ENCODE measurements at places on chromosomes 6 and 20.

- DNase-seq = peak; percentile 40
Measured at GRCh38 chr20:62644802-62645496, 2.6 kb downstream of the SLCO4A1 start.

GRCh38 chr6:165654144-165654543, 8.9 kb downstream of the PDE10A start:
- no peak for DNase-seq

- DNase-seq = no peak
Measured at GRCh38 chr20:62765021-62765420, 31.3 kb upstream of the MRGBP start.

- no peak for DNase-seq
Measured at GRCh38 chr6:132079286-132079685, 128.1 kb upstream of the CCN2 start.

GRCh38 chr20:9409981-9410380, 104.4 kb upstream of the LAMP5 start:
- DNase-seq = no peak

DNA sequence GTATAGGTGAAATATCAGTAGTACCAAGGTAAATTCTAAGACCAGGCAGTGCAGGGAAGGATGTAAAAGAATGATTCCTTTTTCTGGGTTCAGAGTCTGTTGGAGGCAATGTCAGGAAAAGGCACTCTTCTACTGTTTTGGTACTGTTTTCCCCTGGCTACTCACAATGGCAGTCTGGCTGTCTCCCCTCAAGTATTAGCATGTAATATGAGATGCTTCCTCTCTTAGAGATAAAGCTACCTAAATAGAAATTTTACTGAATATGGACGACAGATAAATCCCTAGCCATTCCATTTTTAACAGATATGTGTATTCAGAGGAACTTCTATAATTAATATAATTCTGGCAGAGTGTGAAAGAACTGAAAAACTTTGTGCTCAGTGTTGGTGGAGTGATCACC, 3.5 kb downstream of the RNF8 start:
- DNase-seq = no peak

DNA sequence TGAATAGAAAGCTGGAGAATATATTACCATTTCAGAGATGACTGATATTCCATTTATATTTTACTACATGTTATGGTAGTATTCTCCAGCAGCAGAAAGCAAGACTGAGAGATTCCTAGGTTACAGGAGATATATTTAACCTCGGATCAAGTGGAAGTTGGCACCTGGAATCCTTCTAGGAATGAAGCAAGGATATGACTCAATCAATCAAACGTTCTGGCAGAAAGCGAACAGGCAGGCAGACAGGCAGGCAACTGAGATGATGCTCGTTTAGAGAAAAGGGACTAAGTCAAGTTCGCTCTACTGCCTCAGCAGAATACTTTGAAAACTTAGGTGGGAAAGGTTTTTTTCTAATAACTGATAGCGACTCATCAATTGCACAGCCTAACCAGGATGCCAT, 46.2 kb downstream of the PAK5 start:
- DNase-seq = no peak

DNA sequence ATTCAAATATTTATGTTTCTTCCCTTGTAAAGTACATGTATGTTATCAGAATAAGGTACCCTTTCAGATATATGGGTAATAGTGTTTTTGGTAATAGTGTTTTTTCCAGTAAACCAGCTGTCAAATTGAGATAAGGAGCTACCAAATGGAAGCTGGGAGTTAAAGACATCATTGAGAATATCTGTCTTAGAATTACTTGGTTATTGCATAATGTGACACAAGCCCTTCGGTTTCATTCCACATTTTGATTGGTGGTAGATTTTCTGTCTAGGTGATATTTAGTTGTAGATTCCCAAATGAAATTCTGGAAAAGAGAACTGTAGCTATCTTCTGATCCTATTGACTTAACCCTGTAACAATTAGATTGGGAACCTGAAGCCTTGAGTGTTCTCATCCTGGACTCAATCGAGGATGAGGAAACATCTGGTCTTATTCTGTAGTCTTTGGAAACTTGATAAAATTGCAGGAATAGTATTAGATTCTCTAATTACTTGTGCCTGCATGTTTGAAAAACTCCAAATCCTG, 75.1 kb upstream of the SYNJ2 start:
- DNase-seq = no peak

DNA sequence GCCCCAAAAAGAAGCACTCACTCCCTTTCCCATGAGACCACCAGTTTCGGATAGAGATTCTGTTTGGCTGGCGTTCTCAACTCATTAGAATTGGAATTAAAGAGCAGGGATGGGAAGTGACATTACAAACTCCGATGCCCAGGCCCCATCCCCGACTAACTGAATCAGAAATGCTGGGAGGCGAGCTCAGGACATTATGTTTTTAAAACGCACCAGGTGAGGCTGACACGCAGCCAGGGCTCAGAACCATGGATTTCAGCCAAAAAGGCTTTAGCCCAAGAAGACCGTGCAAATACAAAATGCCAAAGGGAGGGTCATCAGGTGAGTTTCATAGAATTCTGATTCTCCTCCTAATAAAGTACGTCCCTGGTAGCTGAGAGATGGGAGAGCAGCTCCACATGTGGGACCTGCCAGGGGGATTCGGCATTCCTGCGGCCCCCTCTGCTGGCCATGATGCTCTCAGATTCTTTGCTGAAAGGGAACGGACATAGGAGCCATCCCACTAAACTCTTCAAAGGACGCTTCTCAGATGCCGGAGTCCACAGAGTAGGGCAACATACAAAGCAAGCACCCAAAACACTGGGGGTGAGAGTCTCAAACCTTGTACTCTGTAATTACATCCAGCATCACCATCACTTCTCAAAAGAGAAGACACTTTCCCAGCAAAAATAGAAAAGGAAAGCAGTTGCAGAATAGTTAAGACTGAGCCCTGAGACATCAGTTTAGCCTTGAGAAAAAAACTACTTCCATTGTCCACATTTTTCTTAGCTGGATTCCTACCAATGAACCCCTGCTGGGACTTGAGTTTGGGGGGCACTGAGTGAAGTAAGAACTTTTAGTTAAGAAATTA, 205.2 kb downstream of the BMP7 start:
- DNase-seq = peak; percentile 56

DNA sequence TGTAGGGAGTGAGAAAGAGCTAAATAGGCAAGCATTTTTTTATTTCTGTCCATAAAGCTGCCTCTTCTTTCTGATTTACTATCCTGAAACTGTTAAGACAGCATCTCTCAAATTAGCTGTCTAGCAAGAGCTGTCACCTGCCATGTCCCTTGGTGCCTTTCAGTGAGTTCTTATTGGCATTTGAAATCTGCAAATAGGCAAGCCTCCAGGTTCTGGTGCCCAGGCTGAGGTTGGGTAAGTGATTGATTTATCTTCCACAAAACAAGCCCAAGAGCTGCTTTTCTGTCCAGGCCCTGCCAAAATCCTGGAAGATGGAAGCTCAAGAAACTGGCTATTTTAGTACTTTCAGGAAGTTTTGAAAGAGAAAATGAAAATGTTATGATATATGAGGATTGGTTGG, 22.4 kb downstream of the MANEA start:
- DNase-seq = no peak

GRCh38 chr6:38719358-38719757, 4.2 kb downstream of the DNAH8 start:
- DNase-seq = no peak

- peak; percentile 75 for DNase-seq
Measured at GRCh38 chr20:39885975-39886649, 802.9 kb downstream of the MAFB start.

DNA sequence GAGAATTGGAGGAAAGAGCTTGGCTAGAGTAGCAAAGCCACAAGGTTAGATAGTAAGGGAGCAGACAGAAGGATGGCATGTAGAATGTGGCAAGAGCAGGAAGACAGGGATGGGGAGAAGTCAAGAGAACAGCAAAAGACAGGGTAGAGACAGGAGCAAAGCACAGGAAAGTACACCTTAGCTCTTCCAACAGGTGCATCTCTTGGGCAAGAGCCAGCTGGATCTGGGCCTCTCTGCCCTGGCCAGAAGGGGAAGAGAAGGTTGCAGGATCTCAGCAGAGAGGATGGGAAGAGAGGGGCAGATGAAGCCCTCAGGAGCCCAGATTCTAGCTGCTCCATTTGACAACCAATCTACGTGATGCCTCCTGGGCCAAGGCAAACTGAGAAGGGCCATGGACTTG, 16.7 kb downstream of the SCUBE3 start:
- DNase-seq = no peak

GRCh38 chr6:154399097-154399496, 42.5 kb upstream of the IPCEF1 start:
- no peak for DNase-seq

DNA sequence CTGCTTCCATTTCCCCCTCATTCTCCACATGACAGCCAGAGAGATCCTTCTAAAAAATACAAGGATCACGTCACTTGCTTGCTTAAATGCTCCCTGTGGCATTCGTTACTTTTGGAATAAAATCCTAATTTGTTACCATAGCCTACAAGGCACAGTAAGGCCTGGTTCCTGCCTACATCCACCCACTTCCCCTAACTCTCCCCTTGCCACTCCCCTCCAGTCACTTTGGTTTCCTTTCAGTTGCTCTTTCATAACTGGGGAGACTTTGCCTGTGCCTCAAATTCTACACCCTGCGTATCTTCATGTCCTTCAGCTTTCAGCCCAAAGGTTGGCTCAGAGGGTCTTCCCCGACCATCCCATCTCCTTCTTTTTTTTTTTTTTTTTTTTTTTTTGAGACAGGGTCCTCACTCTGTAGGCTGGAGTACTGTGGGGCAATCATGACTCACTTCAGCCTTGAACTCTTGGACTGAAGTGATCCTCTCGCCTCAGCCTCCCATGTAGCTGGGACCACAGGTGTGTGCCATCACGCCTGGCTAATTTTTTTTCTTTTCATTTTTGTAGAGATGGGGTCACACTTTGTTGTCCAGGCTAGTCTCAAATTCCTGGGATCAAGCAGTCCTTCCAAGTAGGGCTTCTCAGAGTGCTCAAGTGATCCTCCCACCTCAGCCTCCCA, 12.5 kb downstream of the ID1 start:
- no peak for DNase-seq

DNA sequence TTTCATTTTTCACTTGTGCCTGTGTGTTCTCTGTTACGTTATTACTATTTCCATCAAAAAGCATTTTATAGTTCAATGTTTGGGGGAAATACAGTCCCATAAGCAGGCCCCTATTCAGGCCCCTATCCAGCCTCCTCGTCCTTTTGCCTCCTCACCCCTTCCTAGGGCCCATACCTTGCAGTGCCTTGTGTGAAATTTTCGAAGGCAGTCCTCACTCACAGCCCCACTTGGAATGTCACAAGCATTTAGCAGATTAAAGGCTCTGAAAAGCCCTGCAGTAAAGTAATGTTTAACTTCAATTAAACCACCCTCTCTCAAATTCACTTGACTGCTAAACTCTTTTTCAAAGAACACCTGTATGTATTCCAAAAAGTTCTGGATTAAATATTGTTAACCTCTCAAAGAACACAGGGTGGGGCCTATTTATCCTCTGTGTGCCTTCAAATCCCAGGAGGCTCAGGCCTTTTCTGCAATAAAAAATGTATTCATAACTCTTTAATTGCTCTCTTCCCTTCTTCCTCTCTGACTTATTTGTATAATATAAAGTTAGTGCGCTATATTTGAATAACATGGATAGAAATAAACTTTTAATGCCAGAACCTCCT, 202.5 kb downstream of the FOXA2 start:
- DNase-seq = no peak

DNA sequence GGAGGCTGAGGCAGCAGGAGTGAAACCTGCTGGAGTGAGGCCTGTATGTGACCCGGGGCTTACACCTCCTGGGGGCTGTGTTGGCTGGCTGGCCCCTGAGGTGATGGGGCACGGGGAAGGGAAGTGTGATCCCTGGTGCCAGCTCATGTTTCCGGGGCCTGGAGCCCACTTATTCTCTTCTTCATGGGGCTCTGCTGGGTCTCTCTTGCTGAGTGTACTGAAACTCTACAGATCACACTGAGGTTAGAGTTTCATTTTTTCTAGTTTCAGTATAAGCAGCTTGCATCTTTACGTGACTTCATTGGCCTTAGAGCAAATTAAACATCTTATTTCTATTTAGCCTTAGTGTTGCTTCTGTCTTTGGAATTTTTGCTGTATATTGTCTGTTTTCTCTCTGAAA, 96.2 kb downstream of the ANKS1A start:
- DNase-seq = no peak

DNA sequence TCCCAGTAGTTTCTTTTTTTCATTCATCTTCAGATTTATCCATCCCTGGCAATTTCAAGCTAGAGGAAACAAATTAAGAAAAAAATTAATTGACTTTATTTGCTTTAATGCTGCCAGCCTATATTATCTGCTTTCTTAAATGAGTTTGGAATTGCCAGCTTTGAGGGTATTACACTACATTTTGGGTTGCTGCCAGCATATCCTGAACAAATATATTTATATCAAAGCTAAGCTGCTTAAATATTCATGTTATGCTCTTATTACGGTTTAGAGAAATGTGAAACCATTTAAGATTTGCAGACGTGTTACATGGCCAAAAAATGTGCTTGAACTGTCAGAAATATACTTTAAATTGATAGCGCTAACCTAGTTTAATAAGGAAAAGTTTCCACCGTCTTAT, 59.7 kb downstream of the GRIK2 start:
- no peak for DNase-seq

GRCh38 chr6:524803-525202, 132.1 kb downstream of the HUS1B start:
- no peak for DNase-seq

- DNase-seq = no peak
Measured at GRCh38 chr6:143505111-143505510, 6.4 kb downstream of the FUCA2 start.

DNA sequence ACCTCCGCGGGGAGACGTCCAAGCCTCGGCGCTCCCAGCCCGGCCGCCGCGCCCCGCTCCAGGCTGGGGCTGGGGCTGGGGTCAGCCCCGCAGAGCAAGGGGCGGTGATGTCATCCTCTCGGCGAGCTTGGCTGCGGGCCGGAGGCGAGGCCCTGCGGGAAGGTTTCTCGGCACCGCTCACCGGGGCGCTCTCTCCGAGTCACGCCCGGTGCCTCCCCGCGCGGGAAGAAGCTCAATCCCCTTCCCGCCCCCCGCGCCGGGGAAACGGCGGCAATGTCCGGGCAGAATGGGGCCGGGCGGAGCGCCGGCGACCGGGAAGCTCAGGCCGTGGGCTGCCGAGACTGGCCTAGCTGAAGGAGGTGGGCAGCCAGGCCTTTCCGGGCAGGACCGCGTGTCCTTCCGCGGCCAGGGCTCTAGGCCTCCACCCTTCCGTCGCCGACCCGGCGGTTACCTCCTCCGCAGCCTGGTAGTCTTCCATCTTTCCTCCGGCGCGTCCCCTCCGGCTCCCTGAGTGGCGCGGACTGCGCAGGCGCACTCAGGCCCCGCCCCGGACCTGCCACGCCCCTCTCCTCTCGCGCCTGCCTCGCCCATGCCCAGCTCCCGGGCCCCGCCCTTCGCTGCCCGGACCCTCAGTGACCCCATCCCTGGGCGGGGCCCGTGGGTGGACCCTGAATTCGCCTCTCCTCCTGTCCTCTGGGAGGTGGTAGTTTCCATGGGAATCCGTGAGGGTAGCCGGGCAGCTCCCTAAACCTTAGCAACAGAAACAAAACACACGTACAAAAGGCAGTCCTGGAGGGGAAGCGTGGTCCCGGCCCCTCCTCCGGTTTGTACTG, at the start of gene DYNLT1:
Gene DYNLT1, minus strand, starts transcription at position 513 of the 833 bp plus-strand sequence. Its CDS starts 35 bp downstream, at position 478.
- peak; percentile 81 for DNase-seq
